T-helper 17 cell (primary cell): ENCODE measurements at places on chromosomes 1 and 21.

- no peak for DNase-seq
Observed at GRCh38 chr1:81590171-81590570, 210.6 kb upstream of the ADGRL2 start.

GRCh38 chr1:39321979-39322378 lies 117.5 kb downstream of the MACF1 start:
- DNase-seq: no peak

GRCh38 chr21:45317398-45318145 lies 29.9 kb upstream of the POFUT2 start:
- DNase-seq: no peak

DNA sequence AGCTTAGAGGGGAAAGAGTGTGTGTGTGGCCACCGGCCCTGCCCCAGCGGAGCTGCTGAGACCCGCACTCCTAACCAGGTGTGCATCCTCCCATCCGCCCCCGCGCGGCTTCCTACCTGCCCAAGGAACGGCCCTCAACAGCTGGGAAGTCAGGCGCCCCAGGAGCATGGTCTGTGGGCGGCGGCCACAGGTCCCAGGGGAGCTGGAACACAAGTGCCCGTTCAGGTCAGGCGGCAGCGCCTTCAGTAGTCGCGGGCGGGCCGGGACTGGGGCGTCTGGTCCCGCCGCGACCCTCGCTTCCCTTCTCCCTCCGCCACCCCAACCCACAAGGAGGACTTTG lies 448 bp downstream of the AURKAIP1 start:
- DNase-seq: no peak

DNA sequence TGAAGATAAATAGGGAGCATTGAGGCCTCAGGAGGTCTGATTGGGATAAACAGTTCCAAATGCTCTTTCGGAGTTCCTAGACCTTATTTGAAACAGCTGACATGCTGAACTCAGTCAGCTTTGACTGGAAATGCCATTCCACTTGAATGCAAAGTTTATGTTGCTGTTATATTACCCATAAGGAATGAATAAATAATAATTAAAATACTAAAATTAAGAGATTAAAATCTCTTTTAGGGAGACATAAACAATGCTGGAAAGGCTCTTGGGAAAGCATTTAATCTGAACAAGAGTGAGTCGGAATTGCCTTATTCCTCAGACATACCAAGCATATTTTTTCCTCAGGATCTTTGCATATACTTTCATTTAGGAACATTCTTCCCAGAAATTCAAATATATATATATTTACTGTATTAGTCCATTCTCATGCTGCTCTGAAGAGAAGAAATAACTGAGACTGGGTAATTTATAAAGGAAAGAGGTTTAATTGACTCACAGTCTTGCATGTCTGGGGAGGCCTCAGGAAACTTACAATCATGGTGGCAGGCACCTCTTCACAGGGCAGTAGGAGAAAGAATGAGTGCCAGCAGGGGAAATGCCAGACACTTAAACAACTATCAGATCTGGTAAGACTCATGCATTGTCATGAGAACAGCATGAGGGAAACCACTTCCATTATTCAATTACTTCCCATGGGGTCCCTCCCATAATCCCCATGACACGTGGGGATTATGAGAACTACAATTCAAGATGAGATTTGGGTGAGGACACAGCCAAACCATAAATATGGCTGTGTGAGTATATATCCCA lies 318.2 kb upstream of the PLXNA2 start:
- no peak for DNase-seq

DNA sequence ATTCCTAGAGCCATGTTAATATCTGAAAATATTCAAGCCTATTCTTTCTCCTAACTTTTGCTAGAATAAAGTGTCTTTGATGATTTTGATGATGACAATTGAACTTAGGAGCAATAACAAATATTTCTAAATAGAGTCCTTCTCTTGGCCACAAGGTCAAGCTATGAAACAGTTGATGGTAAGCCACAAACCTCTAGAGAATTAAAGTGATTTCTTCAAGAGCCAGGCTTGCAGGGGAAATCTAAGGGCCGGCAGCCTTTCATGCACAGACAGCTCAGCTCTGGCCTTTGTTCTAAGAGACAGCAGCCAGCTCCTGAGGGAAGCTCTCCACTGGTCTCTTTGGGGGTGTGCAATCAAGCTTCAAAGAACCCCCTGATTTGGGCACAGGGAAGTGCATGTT lies 59.0 kb downstream of the SUSD4 start:
- no peak for DNase-seq

DNA sequence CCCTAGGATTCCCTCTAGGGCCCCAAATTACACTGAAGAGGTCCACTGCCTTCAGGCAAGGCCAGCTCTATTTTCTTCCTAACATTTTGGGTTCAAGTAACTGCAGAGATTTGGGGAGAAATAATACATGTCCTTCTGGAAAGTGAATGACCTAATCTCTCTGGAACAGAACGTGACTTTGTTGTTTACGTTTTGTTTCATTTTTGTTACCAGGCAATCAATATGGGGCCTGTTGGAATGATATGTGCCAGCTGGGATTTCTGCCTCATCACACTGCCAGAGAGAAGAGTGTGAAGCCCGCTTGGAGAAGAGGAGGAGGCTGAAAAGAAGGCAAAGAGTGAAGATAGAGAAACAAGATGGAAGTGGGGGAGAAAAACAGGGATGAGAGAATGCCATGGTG lies 116.7 kb downstream of the FASLG start:
- DNase-seq: no peak

DNA sequence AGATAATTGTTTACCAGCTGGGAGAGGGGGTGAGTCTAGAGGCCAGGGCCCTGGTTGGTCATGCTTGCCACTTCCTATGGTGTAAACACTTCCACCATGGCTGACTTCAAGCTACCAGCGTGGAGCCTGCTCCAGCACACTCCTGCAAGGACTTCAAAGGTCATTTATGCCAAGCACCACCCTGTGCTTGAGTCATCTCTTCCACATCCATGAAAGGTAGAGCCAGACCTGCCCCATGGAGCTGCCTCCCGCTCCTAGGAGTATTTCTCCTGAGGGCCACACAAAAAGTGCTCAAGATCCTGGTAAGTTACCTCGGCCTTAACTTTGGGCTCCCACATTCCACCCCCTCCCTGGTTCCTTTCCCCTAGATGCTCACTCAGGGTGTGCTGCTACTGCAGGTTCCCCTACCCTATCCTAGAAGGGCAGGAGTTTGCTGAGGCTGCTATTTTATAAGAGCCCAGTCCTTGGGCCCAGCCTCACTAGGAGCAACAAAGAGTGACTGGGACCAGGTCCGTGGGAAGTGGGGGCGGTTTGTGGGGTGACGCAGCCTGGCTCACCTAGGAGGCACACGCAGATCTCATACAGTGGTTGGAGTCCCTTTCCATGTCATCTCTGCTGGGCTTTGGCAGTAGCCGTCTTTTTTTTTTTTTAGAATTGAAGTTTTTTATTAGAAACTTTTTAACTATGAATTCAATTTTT lies 2.4 kb downstream of the RAB7B start:
- no peak for DNase-seq

- DNase-seq: no peak
Observed at GRCh38 chr1:12464598-12465056, 153.4 kb downstream of the DHRS3 start.

- no peak for DNase-seq
Observed at GRCh38 chr1:227780101-227781044, 35.1 kb upstream of the PRSS38 start.

DNA sequence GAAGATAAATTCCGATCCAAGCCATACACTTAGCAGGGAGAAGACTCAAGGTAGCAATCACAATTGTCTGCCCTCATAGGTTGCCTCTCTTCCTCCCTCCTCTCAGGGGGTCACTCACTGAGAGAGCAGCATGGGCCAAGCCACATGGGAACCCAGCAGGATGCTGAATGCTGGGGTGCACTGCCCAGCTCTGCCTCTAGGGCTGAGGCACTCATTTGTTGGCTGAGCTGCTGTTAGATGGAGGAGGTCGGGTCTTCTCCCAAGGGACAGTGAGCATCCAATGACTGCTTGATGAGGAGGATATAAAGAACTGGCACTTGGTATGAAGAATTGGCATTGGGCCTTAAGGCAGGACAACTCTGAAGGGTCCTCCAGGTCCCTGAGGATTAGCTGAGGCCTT lies 418.8 kb downstream of the SIPA1L2 start:
- DNase-seq: no peak

DNA sequence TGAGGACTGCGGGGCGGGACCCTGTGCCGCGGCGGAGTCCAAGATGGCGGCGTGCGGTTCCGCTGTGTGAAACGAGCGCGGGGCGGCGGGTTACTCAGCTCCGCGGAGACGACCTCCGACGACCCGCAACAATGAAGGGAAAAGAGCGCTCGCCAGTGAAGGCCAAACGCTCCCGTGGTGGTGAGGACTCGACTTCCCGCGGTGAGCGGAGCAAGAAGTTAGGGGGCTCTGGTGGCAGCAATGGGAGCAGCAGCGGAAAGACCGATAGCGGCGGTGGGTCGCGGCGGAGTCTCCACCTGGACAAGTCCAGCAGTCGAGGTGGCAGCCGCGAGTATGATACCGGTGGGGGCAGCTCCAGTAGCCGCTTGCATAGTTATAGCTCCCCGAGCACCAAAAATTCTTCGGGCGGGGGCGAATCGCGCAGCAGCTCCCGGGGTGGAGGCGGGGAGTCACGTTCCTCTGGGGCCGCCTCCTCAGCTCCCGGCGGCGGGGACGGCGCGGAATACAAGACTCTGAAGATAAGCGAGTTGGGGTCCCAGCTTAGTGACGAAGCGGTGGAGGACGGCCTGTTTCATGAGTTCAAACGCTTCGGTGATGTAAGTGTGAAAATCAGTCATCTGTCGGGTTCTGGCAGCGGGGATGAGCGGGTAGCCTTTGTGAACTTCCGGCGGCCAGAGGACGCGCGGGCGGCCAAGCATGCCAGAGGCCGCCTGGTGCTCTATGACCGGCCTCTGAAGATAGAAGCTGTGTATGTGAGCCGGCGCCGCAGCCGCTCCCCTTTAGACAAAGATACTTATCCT lies 430 bp downstream of the RBM15 start:
- DNase-seq: peak; percentile 41

GRCh38 chr1:1775327-1776226 lies 2.7 kb downstream of the NADK start:
- DNase-seq: no peak

DNA sequence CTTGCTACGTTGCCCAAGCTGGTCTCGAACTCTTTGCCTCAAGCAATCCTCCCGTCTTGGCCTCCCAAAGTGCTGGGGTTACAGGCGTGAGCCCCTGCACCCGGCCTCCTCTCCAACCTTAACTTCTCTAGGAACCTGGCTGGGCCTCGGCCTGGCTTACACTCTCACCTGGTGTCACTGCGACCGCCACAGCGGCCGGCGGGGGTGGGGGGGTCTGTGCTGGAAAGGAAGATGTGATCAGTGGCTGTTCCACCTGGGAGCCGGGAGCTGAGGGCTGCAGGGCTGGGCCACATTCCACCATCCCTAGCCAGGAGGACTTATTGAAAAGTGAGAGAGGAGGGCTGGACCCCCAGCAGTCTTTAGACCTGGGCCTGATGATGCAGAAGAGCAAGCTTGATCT lies 48.6 kb downstream of the HSPG2 start:
- no peak for DNase-seq

DNA sequence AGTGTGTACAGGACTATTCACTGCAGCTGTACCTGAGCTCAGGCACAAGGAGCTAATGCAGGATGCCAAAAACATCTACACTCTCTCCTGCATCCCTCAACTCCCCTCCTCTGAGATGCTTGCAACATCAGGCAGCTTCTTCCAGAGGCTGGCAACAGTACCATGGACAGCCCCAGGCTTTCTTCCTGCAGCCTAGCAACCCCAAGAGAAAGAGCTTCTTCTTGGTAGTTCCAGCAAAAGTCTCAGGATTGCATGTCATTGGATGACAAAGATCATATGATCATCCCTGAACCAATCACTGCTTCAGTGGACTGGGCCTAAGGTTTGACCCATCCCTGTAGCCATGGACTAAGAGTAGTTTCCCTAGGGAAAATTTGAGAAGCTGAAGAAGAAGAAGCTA lies 46.7 kb downstream of the CAMK2N1 start:
- no peak for DNase-seq

- DNase-seq: no peak
Observed at GRCh38 chr1:118659646-118660045, 328.5 kb downstream of the TBX15 start.

- DNase-seq: no peak
Observed at GRCh38 chr1:155103325-155103724, 24.4 kb upstream of the EFNA1 start.

DNA sequence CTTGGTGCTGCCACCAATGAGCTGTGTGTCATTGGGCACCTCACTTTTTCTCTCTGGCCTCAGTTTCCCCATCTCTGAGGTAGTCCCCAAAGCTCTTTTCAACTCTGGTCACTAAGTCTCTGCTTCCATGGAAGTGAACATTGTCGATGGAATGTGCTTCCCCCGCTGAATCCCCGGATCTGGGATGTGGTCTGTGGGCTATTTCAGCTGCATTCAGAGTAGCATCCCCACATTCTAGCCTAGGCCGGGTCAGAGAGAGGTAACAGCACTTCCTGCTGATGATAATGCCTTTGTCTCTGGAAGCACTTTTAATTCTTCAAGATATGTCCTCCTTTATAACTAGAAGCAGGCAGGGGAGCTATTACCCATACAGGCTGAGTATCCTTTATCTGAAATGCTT lies 29.8 kb downstream of the RASSF5 start:
- no peak for DNase-seq

DNA sequence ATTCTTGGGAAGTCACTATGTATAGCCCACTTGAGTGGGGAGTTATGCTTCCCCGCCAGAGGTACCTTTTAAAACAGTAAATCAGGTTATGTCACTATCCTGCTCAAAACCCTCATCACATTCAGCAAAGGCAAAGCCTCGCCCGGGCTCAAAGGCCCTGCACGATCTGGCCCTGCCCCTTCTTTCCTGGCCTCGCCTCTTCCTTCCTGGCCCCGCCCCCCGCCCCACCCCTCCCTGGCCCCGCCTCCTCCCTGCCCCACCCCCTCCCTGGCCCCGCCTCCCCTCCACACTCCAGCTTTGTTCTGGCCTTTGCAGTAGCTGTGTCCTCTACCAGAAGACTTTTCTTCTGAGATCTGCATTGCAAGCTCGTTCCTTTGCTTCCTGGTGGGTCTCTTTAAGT lies 6.6 kb downstream of the LDLRAD2 start:
- DNase-seq: no peak

- no peak for DNase-seq
Observed at GRCh38 chr1:209741193-209741592, 14.7 kb upstream of the TRAF3IP3 start.
